ENCODE measurements at places on chromosomes 2 and 18. TPM values are rescaled to one million over a fixed set of nuclear protein-coding genes. Genes with fewer than 3 reads are reported as not detected.

Gene CRACDL
- polyA plus RNA-seq, result 2.1 TPM

Gene KCNJ13
- not detected for polyA plus RNA-seq

DNA sequence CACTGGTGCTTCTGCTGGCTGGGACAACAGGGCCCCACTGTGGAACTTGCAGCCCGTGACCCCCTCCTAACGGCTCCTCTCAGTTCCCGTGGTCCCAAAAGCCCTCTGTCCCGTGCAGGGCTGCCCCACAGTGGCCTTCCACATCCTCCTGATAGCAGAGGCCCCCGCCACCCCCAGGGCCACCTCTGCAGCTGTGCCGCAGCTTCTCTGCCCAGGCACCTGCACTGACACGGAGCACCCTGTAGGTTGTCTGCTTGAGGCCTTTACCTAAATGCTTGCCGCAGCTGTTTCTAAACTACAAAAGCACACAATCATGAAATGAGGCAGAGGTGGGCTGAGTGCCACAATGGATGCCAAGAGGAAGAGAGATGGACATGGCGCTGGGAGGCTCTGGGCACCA is 13.5 kb upstream of the GRHL1 start:
- no peak for DNase-seq
- H3K27ac ChIP-seq, result no peak overlapping the region
- no peaks in the 10 kb centered on the region for H3K27me3 ChIP-seq
- H3K4me3 ChIP-seq, result no peak overlapping the region
- no peaks in the 10 kb centered on the region for H3K4me1 ChIP-seq
- H3K36me3 ChIP-seq, result no peaks in the 10 kb centered on the region

- no peaks in the 10 kb centered on the region for H3K36me3 ChIP-seq
- no peak overlapping the region for H3K4me3 ChIP-seq
- DNase-seq, result no peak
- no peak overlapping the region for H3K27ac ChIP-seq
Observed at GRCh38 chr2:82062463-82062862, 1757.9 kb upstream of the LRRTM1 start.

DNA sequence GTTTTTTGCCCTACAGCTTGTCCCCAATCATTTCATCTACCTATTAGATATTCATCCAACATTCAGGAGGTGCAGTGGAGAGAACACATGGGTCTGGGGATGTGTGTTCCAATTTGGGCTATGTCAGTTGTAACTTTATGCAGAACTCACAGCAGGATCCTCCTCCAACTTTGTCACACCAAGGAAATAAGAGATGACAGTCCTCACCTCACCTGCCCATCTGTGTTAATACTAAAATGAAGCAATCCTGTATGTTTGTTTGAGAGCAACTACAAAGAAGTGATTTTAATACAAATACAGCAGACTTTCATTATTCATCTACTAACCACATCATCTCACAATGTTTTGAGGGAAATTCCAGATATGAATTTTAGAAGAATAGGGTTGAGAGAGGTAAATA is 126.7 kb downstream of the ARHGAP15 start:
- no peaks in the 10 kb centered on the region for H3K36me3 ChIP-seq
- H3K4me3 ChIP-seq, result no peak overlapping the region
- DNase-seq, result no peak
- H3K27ac ChIP-seq, result no peak overlapping the region
- H3K4me1 ChIP-seq, result peaks cover 3% of the 10 kb centered on the region

Gene ASB3
- polyA plus RNA-seq, result 12.3 TPM

GRCh38 chr18:80147037-80147417 is 38.0 kb downstream of the ADNP2 start:
- peak overlapping the region; percentile 70 for H3K4me3 ChIP-seq
- H3K36me3 ChIP-seq, result no peaks in the 10 kb centered on the region
- H3K27me3 ChIP-seq, result no peaks in the 10 kb centered on the region
- no peak for DNase-seq

DNA sequence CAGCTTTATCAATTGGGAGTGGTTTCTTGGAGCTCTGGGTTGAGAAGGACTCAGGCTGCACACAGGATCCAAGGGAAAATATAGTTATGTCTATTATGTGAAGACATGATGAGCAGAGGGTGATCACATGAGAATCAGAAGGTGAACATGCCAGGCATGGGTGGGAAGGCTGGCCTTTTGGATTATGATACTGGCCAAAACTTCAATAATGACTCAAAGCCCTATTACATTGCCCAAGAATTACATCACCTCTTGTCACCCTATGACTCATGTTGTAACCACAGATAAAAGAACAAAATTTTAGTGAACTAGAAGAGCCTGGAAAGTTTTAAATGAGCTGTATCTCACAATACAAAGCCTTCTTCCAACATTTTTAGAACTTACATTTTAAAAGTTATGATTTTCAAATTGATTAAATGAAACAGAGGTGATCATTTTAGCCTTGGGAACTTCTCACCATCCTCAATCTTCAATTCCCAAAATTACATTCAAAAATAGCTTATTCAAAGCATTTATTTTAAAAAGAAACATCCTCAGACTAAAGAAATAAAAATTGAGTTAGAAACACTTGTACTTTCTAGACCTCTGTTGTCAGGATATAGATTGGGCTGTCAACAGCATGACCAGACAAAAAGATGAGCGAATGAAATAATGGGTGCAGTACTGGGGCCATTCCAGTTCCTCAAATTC is 428.3 kb downstream of the MBD2 start:
- DNase-seq, result no peak
- H3K27me3 ChIP-seq, result no peaks in the 10 kb centered on the region
- H3K27ac ChIP-seq, result no peak overlapping the region
- no peaks in the 10 kb centered on the region for H3K4me1 ChIP-seq
- no peak overlapping the region for H3K4me3 ChIP-seq

DNA sequence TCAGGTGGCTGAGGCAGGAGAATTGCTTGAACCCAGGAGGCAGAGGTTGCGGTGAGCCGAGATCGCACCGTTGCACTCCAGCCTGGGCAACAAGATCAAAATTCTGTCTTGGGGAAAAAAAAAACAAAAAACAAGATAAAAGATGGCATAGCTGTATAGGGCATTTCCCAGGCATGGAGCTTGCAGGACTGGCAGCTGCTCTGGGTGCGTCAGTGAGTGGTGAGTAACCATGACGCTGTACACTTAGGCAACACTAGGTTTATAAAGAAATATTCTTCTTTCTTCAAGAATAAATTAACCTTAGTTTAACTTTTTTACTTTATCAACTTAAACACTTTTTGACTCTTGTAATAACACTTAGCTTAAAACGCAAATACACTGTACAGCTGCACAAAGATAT is 15.4 kb downstream of the TGOLN2 start:
- peak; percentile 88 for DNase-seq
- peak overlapping the region; percentile 72 for H3K27ac ChIP-seq
- no peak overlapping the region for H3K4me3 ChIP-seq
- peaks cover 35% of the 10 kb centered on the region for H3K4me1 ChIP-seq
- no peaks in the 10 kb centered on the region for H3K27me3 ChIP-seq
- no peaks in the 10 kb centered on the region for H3K36me3 ChIP-seq

Gene RAB27B
- 3.2 TPM for polyA plus RNA-seq

DNA sequence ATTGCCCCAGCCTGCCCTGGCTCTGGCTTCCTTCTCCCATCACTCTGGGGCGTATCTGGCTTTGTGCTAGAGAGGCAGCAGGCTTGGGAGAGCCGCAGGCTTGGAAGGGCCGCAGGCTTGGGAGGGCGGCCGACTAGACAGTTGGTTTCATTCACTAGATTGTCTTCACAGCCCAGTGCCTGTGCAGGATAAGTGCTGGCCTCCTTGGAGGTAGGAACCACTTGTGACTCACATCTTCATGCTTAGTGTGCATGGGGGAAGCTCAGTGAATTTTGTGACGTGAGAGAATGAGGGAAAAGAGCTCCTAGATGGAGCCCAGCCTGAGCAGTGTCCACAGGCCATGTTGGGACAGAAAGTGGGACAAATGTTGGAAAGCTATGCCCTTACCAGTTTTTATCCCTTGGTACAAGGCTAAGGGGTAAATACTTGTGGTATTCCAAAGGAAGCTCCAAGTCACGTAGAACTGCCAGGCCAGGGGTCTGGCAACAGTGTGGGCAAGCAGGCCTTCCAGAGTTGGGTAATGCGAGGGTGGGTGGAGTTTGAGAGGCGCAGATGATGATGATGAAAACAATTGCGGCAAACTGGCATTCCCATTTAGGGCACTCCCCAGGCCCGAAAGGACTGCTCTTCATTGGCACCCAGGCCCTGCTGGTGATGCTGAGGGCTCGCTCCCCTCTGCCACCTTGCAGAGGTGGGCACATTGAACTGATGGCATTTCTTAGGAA is 100.1 kb downstream of the DDX1 start:
- DNase-seq, result no peak
- H3K27ac ChIP-seq, result no peak overlapping the region
- H3K36me3 ChIP-seq, result no peaks in the 10 kb centered on the region
- no peaks in the 10 kb centered on the region for H3K4me1 ChIP-seq

GRCh38 chr2:152176113-152176714 is 651 bp upstream of the STAM2 start:
- no peak overlapping the region for H3K4me3 ChIP-seq
- H3K4me1 ChIP-seq, result peaks cover 10% of the 10 kb centered on the region
- no peaks in the 10 kb centered on the region for H3K27me3 ChIP-seq
- H3K36me3 ChIP-seq, result no peaks in the 10 kb centered on the region
